ENCODE measurements at places on chromosomes 7 and 10.

DNA sequence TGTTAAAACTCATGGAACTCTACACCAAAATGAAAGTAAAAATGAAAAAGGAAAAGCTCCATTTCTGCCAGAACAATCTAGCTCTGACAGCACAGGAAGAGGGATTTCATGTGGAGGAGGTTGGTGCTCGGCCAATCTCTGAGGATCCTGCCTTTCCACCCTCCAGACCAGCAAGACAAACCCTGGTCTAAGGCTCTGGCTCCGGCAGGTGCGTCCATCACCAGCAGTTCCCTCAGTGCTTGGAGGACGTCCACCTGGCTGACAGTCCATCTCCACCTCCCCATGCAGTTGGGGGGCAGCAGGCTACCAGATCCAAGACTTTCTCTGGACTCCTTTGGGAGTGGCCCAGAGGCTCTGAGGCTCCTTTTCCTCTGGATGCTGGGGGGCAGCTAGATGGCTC lies 25.0 kb upstream of the LOXL4 start:
- no peak for DNase-seq

GRCh38 chr10:43874984-43875383 lies 226.3 kb upstream of the ZNF32 start:
- no peak for DNase-seq

DNA sequence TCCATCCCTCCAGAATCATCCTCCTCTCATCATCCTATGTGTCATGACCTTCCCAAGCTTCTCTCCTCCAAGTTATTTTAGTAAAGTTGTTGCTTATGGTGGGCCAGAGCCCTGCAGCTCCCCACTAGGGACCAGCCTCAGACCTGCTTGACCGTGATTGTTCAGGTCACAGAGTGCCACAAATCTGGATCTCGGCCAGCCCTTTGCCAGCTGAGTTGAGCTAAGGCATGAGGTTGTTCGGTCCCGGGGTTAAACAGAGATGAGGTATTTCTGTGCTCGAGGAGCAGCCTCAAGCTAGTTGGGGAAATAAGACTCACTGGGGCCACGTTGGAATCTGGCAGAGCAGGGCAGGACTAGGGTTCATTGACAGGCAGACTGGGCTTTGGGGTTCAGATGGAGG lies 66.3 kb upstream of the PPIF start:
- no peak for DNase-seq

GRCh38 chr10:129350690-129351089 lies 116.4 kb upstream of the MGMT start:
- no peak for DNase-seq

- DNase-seq = no peak
Observed at GRCh38 chr7:15470825-15471668, 90.8 kb downstream of the AGMO start.

DNA sequence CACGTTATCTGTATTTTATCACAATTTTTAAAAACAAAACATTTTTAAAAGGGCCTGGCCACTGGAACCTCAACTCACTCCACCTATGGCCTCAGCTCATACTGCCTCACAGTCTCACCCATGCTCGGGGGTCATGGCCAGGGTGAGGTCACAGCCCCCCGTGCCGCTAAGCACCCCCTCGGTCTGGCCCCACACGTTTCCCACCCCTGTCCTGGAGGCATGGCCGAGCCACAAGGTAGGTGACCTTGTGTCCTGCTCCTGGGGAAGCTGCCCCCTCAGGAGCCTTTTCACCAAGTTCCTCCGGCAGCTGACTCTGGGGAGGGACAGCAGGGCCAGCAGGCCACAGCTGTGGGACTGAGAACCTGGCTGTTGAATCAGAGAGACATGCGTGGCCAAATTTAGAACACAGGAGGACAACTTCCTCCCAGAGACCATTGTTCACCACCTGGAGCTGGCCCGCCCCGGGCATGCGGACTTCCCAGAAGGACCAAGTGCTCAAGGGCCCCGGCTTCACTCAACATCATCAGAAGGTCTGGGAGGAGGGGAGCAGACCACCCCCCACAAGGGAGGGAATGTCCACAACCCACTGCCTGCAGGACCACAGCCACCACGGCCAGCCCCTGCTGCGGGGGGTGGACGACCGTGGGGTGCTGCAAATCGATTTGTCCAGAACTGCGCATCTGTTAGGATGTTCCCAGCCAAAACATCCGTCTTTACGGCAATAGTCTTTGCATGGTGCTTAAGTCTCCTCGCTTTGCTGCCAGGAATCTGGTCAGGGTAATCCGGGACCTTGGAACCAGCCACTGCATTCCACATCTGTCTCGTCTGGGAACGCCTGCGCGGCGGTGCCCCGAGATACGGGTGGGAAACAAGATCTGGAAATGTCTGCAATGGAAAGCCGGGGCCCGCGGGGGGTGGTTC lies 48.6 kb upstream of the PDGFA start:
- DNase-seq = no peak

GRCh38 chr10:87847550-87847949 lies 15.8 kb downstream of the KLLN start:
- no peak for DNase-seq

Measured in stimulated activated CD8-positive, alpha-beta memory T cell treated with anti-CD3 and anti-CD28 coated beads, Interleukin-15, amount 100 ng/mL, for 4 hours (primary cell).